ENCODE measurements at places on chromosomes 4 and X.

DNA sequence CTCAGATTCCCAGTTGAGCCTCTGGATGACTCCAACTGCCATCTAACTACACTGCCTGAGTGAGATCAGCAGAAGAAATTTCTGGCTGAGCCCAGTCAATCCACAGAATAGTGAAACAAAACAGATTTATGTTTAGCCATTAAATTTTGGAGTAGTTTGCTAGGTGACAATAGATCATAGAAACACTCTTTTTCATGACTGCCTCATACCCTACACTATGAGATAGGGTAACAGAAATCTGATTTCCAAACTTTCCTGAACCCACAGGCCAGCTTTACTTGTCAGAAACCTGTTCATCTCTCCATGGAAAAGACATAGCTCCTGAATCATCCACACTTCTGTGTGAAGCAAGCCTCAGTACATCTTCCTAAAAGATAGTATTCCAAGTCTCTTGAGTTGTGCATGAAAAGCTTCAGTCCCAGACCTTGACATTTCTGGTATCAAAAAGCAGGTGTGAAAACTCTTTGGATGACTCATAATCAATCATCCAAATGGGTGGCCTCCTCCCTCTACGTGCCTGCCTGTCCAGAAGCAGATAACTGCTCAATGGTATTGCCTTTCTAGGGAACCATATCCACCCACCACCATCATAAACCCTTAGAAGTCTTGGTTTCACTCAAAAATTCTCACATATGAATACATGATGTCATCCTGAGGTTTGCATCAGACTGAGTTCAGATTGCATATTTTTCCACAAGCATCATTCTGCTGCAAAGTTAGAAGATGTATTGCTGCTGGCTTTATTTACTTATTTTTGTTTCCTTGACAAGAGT, 47.5 kb upstream of the RAP2C start:
- no peak for DNase-seq

DNA sequence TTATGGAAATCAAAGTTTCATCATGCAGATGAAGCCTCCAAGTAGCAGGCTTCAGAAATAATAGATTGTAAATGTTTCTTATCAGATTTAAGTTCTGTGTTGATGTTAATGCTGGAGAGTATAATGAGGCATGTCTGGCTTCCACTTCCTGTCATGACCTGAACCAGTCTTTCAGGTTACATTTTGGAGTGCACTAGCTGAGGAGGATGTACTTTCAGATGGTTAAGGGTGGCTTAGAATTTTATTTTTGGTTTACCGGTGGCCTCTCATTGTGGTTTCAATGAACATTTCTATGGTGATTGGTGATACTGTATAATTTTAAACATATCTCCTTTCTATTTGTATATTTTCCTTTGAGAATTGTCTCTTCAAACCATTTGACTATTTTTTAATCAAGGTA, 890.4 kb downstream of the SH3BGRL start:
- no peak for DNase-seq

GRCh38 chrX:17818726-17819125, 42.4 kb downstream of the RAI2 start:
- DNase-seq = no peak

DNA sequence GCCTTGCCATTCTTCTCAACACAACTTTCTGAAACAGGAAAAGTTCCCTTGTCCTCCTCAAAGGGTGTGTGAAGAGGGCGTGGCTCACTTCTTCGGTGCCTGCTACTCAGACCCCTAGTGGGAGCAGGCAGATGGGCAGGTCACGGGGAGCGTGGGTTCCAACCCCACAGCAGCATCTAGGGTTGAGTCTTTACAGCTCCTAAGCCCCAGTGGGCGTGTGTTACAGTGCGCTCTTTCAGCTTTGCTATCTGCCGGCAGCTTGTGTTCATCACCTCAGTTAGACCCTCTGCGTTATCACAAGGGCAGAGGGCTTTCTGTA, 57.5 kb upstream of the KLF3 start:
- no peak for DNase-seq

DNA sequence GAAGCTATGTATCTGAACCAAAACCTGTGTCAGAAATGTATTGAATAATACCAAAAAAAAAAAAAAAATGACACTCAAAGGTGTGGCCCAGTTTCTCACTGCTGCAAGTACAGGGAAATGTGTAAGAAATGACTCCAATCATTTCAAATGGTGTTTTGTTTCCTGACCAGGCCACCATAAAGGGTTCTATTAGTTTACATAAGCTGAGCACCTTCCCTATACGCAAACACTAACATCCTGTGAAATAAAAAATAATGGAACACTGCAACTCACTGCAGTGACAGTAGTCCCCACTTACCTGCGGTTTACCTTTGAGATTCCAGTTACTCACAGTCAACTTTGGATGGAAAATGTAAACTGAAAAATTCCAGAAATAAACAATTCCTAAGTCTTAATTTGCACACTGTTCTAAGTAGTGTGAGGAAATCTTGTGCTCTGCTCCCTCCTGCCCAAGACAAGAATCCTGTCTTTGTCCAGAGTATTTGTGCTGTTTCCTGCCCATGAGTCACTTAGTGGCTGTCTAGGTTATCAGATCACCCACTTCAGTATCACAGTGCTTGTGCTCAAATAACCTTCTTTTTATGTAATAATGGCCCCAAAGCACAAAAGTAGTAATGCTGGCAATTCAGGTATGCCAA, 265.3 kb downstream of the RCHY1 start:
- DNase-seq = no peak

- peak; percentile 31 for DNase-seq
These were observed 121.3 kb downstream of the GPR143 start for GRCh38 chrX:9644335-9644734.

DNA sequence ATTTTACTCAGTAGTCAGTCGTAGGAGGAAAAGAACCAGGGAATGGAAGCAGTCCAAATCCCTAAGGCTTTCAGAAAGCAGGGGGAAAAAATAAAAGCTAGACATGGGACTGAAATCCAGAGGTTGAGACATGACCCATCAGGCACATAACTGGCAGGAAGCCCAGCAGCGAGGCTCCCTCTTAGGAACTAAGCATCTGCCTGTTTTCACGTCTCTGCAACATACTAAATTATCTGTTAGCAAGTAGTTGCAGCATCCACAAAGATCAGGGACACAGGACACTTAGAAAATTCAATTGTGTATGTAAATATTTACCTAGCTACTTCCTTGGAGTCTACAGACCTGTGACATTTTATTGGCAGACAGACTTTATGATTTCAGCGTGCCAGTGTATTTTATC, 118.0 kb upstream of the EDNRA start:
- DNase-seq = peak; percentile 12

DNA sequence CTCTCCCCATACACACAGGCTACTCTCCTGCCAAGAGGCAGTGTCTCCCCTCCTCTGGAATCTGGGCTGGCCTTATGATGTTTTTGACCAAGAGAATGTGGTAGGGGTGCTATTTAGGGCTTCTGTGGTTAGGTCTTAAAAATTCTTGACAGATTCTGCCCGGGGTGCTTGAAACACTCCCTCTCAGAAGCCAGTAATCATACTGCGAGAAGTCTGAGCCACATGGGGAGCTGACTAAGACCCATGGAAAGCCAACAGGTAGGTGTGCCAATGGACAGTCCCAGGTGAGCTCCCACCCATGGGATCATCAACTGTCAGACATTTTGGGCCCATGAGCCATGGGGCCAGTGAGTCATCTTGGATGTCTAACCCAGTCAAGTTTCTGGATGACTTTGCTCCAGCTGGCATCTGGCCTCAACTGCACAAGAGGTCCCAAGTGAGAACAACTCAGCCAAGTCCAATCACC, 315.7 kb downstream of the FBXW7 start:
- no peak for DNase-seq

DNA sequence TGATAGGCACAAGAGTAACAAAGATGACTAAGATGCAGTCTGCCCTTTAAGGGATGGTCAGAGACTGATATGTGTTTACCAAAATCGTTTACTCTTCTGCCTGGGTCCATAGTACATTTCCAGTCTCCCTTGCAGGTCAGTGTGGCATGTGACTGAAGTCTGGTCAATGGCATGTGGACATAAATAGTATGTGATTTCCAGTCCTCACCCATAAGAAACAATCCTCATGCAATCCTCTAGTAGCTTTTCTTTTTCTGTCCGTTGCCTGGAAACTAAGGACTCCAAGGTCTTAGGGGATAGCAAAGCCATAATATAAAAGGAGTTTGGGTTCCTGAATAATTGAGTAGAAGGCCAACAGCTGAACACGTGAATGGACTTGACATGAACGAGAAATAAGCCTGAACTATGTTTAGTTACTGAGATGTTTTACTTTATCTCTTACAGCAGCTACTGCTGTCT, 1.1 kb downstream of the SLC9B2 start:
- no peak for DNase-seq

GRCh38 chrX:150880808-150881165, 17.7 kb downstream of the CD99L2 start:
- no peak for DNase-seq

DNA sequence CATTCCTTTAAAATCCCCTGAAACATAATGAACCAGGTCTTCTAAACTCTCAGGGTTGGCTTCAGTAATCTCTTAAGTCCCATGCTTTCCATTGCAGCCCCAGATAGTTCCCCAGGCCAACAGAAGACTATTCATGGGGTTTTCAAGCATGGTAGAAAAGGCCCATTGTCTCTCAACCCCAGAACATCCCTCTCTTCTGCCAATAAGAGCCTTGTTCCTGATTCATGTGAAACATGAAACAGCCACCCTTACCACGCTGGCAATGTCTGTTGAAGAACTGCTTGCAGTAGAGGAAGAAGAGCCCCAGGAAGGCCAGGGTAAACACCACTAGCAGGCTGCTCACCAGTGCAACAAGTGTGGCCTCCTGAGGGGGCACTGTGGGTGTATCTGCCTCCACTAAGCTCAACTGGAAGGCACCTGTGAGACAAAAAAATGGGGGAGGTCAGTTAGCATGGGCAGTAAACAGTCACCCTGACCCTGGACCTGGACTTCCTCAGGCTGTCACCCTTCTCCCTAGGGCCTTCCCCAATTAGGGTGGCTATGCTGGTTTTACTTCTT, 36.4 kb downstream of the EDA2R start:
- no peak for DNase-seq

Measured in NCI-H345 (cell line).